ENCODE measurements at places on chromosomes 16 and 17.

DNA sequence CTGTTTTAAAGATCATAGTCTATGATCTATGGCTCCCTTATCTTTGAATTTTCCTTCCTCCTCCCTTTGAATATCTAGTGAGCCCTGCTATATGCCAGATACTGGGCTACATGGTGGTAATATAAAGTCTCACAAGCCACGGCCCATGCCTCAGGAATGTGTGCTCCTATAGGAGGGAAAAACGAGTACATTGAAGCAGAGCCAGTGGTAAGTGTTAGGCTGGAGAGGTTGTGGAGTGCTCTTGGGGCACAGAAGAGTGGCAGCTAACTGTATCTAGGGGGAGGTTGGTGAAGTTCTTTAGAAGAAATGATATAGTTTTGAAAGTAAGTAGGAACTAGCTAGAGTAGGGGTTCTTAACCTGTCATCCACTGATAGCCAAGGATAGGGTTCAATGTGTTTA is 105.8 kb upstream of the PMFBP1 start:
- no peak for DNase-seq

- DNase-seq: no peak
Observed at GRCh38 chr17:15452746-15453145, 14.7 kb downstream of the CDRT4 start.

DNA sequence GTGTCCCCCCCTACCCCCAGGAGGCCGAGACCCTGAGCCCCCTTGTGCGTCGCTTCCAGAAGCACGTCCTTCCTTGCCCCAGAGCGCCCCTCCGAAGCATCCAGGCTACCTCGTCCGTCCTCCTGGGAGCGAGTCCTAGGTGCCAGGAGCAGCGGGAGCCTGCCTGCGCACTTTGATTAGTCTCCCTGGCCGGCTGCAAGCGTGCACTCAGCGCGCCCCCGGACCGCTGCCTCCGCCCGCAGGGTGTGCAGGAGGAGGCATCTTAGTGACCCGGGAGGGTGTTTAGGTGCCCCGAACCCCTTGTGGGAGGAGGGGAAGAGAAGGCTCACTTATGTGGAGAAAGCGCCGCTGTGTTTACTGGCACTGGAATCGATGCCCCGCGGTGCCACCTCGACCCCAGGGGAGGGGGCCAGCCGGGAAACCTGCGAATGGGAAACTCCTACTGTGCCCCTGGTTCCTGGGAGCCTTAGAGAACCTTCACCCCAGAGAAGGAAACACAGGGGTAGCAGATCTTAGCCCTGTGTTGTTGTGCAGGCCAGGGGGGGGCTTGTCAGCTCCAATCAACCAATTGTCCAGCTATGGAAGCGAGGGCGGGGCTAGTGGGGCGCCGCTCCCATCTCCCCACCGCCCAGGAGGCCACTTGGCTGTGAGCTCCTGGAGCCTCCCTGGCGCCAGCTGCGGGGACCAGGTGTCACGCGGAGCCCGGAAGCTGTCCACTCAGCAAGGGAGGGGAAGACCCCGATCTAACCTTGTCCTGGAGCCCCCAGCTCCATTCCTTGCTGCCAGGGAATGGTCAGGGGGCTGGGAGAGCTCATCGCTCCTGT is 922.8 kb upstream of the EEF2KMT start:
- no peak for DNase-seq

DNA sequence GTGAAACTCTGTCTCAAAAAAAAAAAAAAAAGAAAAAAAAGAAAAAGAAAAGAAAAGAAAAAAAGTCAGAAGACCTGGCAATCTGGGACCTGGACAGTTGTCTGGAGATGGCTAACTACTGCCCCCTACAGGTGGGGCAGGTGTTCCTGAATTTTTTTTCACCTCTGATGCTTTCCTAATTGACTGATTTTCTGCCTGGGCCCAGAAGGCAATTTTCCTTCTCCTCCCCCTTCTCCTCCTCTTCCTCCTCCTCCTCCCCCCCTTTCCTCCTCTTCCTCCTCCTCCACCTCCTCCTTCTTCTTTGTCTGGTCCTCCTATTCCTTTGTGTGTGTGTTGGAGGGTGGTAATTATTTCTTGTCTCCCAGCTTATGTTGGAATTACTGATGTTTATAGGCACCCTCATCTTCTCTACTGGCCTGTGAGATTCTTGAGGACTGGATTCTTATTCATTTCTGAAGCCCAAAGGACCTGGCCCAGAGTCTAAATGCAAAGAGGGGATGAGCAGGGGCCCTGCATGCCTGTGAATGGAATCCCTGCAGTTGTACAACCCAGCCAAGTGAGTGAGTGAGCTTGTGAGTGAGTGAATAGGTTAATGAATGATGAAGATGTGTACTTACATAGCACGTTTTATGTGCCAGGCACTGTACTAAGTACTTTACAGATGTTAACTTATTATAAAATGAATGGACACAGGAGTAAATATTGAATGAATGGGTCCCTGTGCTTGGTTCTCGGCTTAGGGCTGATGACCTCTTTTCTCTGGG is 26.9 kb downstream of the IRX5 start:
- DNase-seq: peak; percentile 32

DNA sequence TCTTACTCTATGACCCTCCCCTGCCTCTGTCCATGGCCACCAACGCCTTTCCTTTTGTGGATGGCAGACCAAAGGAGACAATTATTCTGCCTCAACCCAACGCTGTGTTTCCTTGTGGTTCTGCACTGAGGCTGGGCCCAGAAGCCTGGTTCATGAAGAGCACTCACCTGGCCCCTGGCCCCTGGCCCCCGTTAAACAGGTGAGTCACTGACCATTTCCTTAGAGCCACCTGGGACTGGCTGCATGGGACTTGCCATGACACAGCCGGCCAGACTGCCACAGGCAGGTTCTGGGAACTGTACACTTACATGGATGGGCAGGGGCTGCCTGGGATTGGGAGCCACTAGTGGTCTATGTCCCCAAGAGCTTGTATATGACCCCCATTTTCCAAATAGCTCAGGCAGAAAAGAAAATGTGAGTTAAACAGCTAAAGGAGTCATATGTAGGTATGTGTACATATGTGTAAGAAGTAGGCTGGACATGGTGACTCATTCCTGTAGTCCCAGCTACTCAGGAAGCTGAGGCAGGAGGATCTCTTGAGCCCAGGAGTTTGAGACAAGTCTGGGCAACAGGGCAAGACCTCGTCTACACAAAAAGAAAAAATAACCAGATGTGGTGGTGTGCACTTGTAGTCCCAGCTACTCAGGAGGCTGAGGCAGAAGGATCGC is 181.9 kb upstream of the CACNG5 start:
- no peak for DNase-seq

DNA sequence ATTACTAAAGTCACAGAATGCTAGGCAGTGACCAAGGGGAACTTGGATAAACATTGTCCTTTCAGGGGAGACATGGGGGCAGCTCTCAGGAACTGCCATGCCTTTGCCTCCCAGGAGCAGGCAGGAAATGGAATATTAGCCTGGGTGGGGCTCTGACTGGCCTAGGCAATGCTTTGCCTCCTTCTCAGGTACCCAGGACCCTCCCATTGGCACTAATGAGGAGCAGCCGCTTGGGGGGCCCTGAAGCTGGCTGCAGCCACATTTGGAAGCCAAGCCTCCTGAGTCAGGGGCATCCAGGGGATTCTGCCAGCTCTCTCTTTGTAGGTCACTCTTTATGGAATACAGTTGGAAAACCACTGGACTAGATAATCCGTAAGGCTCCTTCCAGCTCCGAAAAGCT is 5.5 kb downstream of the CPSF4L start:
- DNase-seq: no peak
